ENCODE measurements at places on chromosomes 16 and 17.

DNA sequence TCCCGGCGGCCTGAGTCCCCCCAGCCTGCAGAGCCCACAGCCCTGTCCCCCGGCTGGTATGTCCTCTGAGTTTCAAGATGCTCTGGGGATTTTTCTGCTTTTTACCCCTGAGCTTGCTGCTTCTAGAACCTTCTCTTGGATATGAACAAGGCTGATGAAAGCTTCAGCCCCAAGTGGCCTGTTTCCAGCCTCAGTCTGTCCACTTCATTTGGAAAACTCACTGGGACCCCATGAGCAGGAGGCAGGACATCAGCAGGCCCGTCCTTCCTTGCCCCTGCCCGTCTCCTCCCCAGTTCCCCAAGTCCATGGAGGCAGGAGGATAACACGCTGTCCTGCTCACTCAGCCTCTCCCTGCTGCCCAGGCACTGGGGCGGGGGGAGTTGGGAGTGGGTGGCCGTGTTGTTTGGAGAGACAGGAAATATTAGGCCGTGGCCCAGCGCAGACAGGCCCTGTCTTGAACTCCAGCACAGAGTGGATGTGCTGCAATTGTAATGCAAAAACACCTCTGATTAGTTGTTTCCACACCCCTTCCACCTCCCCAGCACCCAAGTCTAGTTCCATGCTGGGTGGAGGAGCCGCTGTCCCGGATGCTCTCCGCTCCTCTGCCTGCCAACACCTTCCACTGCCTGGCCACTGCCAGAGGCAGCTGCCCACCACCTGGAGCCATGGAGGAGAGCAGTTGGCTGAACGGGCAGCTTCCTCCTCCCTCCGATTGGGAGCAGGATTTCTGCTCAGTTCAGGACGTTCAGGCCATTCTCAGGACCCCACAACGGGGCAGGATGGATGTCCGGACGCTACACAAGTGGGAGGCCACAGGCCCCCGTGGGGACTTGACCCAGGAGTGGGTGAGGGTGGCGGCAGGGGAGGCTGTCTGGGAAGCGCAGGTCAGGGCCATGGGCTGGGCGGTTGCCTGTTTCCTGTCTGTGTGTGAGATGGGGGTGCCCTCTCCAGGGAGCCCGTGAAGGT is 216.9 kb upstream of the GSE1 start:
- no peak for DNase-seq

DNA sequence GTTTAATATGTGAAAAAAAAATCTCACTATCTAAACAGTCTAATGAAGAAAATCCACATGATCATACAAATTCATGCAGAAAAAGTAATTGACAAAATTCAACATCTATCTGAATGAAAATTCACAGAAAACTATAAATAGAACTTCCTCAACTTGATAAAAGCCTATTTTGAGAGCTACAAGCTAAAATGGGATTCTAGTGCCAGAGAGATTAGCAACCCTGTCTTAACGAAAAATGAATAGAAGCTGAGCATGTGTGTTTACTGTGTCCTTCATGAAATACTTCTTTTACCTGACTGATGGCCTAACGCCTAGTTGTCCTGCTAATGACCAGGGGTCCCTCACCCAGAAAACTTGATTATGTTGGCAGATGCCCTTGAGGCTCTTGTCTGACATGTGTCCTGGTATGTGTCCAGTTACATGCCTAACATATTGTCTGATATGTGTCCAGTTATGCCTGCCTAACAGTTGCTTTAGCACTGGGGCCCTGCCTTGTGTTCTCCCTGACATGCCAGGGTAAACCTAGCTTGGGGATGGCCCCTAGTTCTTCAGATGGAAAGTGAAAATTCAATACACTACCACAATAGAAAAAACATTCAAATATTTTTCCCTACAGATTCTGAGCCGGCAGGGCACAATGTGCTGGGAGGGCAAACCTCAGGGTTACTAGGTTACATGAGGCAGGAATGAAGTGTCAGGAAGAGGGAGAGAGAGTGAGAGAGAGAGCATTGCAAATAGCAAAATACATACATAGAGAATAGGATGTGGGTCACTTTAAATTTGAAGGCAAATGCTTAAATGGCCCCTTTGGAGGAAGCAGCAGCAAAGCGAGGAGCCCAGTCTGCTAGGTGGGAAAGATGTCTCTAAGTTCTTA is 834.0 kb downstream of the CDH11 start:
- no peak for DNase-seq

DNA sequence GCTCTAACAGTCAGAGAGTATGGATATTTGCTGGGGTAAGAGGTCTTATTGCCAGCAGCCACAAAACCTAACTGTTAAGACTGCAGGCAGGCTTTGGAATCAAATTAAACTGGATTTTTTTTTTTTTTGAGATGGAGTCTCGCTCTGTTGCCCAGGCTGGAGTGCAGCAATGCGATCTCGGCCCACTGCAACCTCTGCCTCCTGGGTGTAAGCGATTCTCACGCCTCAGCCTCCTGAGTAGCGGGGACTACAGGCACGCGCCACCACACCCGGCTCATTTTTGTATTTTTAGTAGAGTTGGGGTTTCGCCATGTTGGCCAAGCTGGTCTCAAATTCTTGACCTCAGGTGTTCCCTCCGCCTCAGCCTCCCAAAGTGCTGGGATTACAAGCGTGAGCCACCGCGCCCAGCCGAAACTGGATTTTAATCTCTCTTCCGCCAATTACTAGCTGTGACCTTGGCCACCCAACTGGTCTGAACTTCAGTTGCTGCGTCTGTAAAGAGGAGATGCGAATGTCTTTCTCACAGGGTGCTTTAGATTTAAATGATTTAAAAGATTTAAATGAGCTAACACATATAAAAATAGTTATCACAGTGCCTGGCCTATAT is 842 bp downstream of the MRPL10 start:
- DNase-seq, result no peak

DNA sequence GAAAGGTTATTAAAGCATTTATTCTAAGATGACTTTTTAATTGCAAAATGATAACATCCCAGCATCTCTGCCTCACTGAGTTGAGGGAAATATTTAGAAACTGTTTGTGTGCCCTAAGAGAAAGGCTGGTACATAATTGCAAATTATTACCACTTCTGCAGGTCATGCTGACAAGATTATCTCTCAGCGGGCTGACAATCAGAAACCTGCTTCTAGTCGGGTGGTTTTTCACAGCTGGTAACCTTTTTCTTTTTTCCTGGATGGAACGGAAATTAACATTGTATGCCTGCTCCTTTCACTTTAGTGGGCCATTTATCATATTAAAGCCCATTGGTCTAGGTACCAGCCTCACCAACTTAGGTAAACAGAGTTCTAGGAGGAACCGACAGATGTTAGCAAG is 17.0 kb upstream of the NUDT7 start:
- DNase-seq, result no peak

DNA sequence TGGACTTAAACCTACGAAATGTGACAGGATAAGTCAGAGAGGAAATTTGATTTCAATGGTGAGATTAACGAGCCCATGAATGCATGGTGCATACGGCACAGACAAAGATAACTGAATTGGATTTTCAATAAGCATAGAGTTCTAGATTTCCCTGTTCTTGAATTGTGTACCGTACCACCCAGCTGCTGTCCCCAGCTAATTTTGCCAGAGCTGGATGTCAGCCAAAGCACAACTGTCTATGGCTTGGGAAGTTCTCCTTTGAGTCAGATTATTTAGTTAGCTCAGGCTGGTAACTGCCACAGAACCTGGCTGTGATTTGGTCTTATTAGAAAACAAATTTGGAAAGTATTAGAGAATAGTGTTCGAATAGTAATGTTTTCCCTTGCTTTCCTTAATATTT is 143.1 kb downstream of the CDH13 start:
- DNase-seq, result no peak

DNA sequence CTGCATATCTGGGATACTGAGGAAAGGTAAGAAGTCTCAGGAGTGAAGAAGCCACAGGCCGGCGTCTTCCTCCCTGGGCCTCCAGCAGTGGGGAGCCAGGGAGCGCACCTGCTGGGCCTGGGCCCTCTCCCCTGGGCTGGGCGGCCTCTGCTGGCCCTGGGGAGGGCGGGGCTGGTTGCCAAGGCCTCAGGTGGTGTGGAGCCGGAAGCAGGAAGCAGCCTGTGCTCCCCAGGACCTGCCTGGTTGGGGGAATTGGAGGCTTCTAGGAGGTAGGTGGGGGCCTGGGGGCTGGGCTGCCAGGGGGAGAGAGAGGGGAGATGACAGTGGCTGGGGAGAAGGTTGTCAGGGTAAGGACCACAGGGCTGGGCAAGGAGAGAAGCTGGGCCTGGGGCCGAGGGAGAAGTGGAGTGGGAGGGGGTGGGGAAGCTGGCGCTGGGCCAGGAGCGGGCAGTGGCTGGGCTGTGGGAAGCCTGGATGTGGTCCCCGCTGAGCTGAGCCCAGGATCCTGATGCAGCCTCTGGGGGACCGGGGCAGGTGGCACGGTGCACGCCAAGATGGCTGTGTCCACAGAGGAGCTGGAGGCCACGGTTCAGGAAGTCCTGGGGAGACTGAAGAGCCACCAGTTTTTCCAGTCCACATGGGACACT is at the start of gene SMIM22:
Gene SMIM22, plus strand, starts transcription at position 189 of the 647 bp plus-strand sequence. Its CDS starts 366 bp downstream, at position 555.
- no peak for DNase-seq

- no peak for DNase-seq
These were observed 43.0 kb downstream of the MYO18A start for GRCh38 chr17:29136998-29137730.

GRCh38 chr16:68425498-68426346 is 22.6 kb downstream of the SMPD3 start:
- no peak for DNase-seq

- DNase-seq, result no peak
These were observed 31.2 kb downstream of the CDK5R1 start for GRCh38 chr17:32517982-32518381.

DNA sequence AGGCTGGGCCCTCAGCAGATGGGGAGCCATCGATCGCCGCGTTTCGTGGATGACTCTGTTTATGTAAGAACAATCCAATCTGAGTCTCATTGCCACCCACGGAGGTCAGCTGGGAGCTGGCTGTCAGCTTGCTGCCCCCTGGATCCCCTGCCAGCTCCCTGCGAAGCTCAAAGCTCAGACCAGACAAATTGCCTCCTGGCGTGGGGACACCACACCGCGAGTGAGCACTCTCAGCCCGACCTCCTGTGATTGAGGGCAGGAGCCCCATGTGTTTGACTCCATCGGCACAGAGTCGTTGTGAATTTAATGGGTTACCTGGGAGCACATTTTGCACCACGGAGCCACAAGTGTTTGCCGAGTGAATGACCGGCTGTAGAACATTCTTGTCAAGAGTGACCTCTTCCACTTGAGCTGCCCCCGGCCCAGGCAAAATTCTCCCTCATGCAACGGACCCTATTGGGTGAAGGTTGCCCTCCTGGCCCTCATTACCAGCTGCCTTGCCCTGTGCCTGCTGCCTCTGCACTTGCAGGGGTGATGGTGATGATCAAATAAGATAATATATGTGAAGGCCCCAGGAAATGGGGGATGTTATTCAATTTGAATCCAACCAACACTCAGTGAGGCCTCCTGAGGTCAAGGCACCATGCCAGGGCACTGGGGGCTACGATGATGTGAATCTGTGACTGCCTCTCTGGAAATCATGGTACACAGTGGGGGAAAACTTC is 7.6 kb upstream of the GFAP start:
- no peak for DNase-seq

DNA sequence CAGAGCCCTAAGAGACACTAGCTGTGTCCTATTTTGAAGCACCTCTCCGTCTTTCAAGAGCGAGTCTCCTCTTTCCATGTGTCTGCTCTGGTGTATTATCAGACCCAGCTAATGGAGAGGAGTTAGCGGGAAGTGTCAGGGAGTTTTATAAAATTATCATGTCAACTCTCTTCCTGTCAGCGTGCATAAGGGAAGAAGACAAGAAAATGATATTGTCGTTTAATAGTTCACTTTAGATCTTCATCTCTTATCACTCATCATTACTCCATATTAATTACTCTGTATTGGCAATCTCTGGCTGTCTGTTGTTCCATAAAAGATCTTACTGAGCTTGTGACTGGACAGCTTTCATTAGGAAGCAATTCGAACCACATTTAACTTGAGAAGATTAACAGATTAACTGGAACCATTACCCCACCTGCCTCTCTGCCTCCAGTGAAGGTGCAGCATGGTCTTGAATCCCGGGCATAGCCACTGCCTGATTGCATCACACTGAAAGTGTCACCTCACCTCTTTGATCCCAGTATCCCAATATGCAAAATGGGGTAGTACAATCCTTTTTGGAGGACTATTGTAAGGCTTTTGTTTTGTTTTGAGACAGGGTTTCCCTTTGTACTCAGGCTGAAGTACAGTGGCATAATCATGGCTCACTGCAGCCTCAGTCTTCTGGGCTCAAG is 121.1 kb downstream of the TMEM114 start:
- DNase-seq, result no peak

- no peak for DNase-seq
These were observed 21.3 kb upstream of the GAA start for GRCh38 chr17:80080081-80080480.

GRCh38 chr17:56141046-56141839 is 12.0 kb upstream of the ANKFN1 start:
- DNase-seq, result no peak

DNA sequence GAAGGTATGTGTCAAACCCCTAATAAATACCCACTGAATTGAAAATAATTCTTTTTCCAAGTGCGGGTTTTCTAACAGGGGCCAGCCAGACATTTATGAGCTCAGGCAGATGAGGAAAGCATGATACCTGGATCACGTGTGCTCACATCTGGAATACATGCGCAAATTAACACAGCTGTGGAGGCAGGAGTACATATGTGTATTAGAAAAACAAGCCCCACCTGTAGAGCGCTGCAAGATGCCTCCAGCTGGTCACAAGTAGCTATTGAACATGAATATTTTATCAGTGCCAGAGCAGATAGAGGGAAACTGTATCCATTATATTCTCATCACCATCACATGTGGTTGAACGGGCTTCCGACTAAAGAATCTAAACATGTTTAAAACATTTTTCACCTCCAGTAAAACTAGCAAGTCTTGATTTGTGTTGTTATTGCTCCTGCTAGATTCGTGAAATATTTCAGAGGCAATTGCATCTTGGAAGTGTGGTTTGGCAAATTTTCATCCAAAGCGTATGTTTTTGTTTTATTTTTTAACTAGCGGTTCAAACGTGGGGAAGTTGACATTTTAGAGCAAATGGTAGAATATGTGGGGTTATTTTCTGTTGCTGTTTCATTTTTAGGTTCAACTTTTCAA is 482.8 kb downstream of the CDH13 start:
- DNase-seq, result no peak

- DNase-seq, result peak; percentile 82
These were observed at the start of gene PER1 for GRCh38 chr17:8152112-8152775. Gene PER1, minus strand, starts transcription at chr17:8152404. Its CDS starts 1,698 bp downstream, at chr17:8150706.

DNA sequence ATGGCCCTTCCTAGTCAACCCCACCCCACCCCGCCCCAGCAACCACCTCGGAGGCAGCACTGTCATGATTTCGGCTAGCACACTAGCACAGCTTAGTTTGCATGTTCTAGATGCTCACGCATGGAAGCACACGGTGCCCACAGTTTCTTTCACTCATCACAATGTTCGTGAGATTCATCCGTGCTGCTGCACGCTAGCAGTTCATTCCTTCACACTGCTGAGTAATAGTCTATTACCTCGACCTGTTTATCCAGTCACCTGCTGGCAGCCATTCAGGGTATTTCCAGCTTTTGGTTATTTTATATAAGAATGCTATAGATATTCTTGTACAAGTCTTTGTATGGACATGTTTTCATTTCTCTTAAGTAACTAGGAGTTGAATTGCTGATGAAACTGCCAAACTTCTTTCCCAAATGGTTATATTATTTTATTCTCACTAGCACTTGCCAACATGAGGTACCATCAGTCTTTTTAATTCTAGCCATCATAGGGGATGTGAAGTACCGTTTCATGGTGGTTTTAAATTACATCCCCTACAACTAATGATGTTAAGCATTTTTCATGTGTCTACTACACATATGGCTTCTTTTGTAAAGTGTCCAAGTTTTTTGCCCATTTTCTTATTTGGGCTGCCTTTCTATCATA is 75.7 kb downstream of the CYTH1 start:
- DNase-seq, result no peak

GRCh38 chr16:66502020-66502913 is 47.7 kb downstream of the TK2 start:
- no peak for DNase-seq

Data from stimulated activated CD4-positive, alpha-beta T cell treated with anti-CD3 and anti-CD28 coated beads, Interleukin-1b, Interleukin-23, amount 100 ng/mL, for 24 hours (primary cell).